ENCODE measurements at places on chromosomes 7 and 10.
A peak's percentile ranks its signal among the peaks of the same experiment; 100 is the strongest.

DNA sequence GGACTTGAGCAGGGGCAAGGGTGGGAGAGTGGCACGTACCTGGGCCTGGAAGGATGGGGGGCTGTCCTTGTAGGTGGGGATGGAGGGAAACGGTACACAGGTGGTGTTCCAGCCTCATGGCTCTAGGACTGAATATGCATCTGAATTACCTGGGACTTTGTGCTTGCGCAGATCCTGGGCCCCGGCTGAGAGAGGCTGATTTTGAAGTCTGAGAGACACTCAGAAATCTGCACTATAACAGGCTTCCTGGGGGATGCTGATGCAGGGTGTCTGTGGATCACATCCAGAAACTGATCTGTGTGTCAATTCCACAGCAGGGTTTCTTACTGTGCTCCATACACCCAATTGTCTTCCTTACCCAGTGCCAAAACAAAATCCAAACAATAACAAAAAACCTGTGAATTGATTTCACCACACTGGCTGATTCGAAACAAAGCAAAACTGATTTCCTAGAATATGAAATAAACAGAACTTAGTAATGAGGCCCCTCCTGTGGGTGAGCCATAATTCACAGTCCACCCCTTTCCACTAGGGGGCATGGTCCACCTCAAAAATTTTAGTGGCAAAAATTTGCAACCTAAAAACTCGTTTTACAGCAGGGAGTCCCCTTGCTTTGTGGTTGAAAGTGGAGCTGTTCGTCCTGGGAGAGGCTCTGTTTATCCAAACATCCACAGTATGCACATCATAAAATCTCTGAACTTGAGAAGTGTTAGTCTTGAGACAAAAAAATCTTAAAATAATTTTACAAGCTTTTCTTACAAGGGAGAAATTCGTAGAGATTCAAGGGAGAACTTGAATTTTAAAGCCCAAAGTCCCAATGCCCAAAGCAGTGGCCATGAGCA lies 32.0 kb upstream of the PLEKHA1 start:
- DNase-seq = peak; percentile 64

GRCh38 chr10:125983161-125983560 lies 86.8 kb downstream of the FANK1 start:
- DNase-seq = no peak

GRCh38 chr7:108585843-108586242 lies 16.2 kb downstream of the DNAJB9 start:
- DNase-seq = no peak

- no peak for DNase-seq
Measured at GRCh38 chr7:67631476-67631875, 634.8 kb downstream of the TYW1 start.

- DNase-seq = no peak
Measured at GRCh38 chr7:493661-494251, 25.9 kb downstream of the PDGFA start.

GRCh38 chr10:32065856-32066255 lies 9.6 kb upstream of the KIF5B start:
- DNase-seq = no peak

DNA sequence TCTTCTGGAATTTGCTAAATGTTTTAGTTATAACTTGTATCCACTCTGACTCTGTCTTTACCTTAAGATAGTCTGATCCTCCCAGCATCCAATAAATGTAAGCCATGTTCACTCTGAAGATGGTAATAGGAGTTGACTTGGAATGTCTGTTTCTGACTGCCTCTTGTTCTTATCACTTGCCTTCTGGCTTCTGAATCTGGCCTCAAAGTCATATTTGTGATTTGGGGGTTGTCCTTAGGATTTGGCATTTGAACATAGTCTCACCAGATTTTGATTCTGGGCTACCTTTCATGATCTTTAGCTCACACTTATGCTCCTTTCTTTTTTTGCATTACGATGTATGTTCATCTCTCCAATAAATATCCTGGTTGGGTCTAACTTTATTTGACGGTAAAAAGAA lies 247.0 kb downstream of the SH2D4B start:
- no peak for DNase-seq

DNA sequence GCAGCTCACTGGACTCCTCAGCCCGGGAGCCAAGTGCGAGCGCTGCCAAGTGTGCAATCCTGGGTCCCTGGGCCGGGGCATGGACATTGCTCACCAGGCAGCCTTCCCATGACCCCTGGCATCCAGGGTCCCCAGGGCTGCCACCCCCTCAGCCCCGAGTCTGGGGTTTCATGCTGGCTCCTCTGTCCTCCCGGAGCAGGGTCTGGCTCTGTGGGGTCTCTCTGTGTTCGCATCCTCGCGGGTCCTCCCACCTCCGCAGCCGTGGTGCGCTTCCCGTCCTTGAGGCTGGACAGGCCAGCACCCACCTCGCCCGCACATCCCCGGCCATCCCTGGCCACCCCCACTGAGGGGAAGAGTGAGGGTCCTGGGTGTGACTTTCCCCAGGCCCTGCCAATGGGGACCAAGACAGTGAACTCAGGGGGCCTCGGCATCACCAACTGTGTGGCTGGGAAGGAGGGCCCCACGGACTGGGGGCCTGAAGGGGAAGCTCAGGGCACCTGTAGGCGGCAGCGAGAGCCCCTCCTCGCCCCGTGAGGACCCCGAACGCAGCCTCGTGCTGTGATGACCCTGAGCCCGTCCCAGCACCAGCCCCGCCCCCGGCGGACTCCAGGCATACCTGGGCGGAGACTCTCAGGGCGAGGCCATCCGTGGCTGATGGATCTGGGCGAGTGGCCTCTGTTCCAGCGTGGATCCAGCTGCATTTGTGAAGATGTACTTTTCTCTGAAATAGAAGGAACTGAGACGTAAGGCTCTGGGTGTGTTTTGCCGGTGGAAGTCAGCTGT lies 50.3 kb upstream of the CFAP46 start:
- DNase-seq = no peak

- peak; percentile 44 for DNase-seq
Measured at GRCh38 chr10:17648243-17649035, 4.5 kb downstream of the STAM start.

DNA sequence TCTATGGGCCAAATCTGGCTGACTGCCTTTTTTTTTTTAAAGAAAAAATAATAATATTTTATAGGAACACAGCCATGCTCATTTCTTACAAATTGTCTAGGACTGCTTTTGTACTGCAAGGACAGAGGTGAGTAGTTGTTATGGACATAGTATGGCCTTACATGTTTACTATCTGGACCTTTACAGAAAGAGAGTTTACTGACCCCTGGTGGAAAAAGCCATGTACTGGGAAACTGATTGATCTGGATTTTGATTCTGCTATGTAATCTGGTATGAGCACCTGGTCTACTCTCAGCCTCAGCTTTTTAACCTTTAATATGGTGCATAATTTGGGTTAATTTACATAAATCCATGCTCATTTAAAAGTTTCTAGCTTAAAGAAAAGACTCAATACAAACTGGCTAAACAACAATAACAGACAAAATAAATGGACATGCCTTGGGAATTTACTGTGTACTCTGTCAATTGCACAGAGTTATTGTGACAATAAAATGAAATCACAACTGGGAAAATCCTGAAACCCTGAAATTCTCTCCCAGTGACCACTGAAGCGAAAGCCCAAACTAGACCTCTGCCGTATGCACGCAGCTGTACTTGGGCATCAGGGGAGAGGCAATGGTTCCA lies 260.7 kb downstream of the BMPER start:
- DNase-seq = no peak

GRCh38 chr7:118245267-118246040 lies 20.9 kb downstream of the ANKRD7 start:
- DNase-seq = no peak

GRCh38 chr10:30435073-30435422 lies 1.1 kb downstream of the MAP3K8 start:
- no peak for DNase-seq

DNA sequence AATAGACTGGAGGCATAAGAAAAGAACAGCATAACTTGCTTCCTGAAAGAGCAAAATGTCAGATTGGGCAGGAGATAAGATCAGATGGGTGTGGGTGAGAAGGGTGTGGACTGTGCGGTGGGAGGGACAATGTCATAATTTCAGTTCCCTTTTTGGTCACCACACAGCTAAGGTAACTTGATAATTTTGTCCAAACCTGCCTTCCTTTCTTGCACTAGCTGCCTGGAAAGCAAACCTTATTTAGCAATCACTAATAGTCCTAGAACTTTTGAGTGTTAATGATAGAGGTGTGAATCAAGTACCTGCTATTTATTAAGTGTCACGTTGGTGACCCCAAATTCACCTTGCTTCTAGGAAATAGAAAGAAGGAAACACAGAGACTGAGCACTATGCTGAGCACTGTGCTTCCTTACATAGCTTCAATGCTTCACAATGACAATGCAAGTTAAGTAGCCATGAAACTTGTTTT lies 72.4 kb upstream of the SP4 start:
- DNase-seq = peak; percentile 77

DNA sequence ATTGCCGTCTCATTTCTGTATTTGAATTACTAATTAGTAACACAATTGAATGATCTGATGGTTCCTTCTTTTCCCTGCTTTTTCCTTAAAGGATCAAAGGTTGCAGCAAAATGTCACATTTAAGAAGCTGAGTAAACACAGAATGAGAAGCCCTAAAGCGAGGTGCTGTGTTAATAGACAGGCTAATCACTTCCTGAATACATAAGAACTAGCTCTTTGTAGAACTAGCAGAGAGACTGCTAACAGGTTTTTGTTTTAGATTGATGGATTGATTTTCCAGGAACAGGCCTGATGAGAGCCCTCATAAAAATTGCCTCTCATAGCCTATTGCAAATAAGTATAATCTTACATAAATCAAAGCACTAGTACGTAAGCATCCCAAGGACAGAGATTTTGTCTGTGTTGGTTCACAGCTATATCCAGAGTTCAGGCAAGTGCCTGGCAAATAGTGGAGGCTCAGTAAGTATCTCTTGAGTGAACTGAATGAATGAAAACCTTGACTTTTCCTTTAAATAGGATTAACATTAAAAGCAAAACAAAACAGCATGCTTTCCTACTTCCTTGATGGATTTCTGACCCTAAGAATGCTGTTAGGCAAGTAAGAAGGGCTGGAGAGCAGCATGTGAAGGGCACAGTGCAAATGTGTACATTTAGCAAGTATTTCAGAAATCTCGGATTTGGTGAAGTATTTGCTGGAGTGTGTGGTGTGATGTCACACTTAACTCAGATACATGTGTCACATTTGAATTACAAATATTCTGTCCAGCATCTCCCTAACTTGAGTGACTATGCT lies 3.3 kb downstream of the TMEM229A start:
- no peak for DNase-seq

GRCh38 chr7:602341-603141 lies 82.9 kb upstream of the PDGFA start:
- DNase-seq = no peak

DNA sequence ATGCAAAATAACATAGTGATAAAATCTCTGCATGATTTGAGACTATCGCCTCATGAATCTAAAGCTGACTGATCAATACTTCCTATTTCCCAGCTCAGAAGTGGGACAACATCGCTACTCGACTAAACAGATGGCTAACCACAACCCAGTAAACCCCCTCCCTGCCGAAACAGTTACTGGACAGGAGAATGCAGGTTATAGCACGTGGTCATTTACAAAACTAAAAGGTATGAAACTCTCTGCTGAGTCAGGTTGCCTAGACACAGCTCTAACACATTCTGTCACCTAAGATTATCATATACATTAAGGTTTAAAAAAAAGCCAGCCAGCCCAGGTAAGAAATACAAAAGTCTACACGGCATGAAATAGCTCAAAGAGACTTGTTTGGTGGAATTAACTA lies 64.0 kb downstream of the CTBP2 start:
- no peak for DNase-seq

- DNase-seq = no peak
Measured at GRCh38 chr7:28064437-28064836, 116.2 kb downstream of the JAZF1 start.

DNA sequence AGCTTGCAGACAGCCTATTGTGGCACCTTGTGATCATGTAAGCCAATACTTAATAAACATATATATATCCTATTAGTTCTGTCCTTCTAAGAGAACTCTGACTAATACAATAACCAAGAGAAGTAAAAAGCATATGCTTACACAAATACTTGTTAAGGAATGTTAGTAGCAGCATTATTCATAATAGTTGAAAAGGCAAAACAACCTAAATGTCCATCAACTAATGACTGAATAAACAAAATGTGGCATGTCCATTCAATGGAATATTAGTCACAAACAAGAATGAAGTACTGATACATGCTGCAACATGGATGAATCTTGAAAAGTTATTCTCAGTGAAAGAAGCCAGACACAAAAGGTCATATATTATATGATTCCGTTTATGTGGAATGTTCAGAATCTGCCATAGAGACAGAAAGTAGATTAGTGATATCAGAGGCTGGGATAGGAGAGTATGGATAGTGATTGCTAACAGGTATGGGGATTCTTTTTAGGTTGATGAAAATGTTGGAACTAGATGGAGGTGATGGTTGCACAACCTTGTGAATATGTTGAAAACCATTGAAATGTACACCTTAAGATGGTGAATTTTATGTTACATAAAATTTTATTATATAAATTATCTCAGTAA lies 112.5 kb upstream of the UNC5B start:
- no peak for DNase-seq

GRCh38 chr7:34064519-34065158 lies 159.3 kb downstream of the BMPER start:
- DNase-seq = no peak

- DNase-seq = no peak
Measured at GRCh38 chr7:134184767-134185166, 57.6 kb downstream of the LRGUK start.

GRCh38 chr7:47537716-47538675 lies 43.9 kb downstream of the TNS3 start:
- no peak for DNase-seq

- DNase-seq = no peak
Measured at GRCh38 chr7:150340024-150340749, 1.2 kb downstream of the RARRES2 start.

- DNase-seq = no peak
Measured at GRCh38 chr10:90167174-90168064, 466.0 kb downstream of the KIF20B start.

DNA sequence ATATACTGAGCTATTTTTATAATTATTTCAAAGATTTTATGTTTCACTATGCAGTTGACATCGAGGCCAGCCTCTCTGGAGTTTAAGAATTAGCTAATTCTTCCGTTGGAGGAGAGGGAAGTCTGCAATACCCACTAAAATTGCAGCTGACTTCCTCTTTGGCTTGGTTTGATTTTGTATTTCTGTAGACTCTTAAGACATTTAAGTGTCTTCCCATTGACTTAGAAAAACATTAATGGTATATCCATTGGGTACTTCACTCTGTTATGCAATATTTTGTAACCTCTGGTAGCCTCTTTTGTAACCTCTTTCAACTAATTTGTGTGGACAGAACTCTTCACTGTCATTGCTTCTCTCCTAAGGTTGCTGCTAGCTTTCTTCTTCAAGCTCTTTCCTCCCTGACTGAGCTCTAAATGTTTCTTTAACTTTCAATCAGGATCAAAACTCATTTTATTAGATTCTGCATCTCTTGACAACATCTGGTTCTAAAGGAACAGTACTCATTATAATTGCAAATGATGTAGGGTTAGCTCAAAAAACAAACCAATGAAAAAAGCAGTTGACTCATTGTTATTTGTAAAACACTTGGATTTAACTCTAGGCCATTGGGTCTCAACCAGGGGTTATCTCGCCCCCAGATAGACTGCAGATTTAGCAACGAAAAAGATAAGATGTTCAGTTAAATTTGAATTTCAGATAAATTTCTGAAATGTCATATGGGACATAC lies 1.7 kb upstream of the ANKRD22 start:
- DNase-seq = no peak

- no peak for DNase-seq
Measured at GRCh38 chr7:29275018-29275318, 80.4 kb downstream of the CHN2 start.

- no peak for DNase-seq
Measured at GRCh38 chr7:45415265-45415664, 158.9 kb upstream of the ADCY1 start.

All from activated CD4-positive, alpha-beta T cell treated with anti-CD3 and anti-CD28 coated beads, Interleukin-2, amount 10 ng/mL, durations not matched to agents 7 days and 5 days (primary cell).